ENCODE measurements at places on chromosomes 5 and 9.
A peak's percentile ranks its signal among the peaks of the same experiment; 100 is the strongest.

- no peak for DNase-seq
Observed at GRCh38 chr9:127634698-127635097, 22.6 kb downstream of the STXBP1 start.

DNA sequence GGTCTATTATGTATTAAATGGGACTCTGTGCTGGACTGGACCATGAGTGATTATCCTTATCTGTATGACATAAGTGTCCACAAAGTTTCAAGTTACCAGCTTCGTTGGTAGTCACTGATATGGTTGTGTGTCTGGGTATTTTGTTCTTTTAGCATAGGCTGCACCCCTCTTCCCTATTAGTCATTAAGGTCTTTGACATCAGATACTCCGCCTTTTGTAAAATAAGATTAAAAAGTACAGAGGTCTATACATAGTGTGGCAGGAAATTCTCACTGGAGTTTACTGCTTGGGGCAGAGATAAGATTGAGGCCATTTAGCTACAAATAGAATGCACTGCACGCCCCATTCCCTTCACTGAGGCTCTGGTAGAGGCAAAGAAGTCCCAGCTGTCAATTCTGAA is 99.4 kb downstream of the TMEM215 start:
- no peak for DNase-seq

DNA sequence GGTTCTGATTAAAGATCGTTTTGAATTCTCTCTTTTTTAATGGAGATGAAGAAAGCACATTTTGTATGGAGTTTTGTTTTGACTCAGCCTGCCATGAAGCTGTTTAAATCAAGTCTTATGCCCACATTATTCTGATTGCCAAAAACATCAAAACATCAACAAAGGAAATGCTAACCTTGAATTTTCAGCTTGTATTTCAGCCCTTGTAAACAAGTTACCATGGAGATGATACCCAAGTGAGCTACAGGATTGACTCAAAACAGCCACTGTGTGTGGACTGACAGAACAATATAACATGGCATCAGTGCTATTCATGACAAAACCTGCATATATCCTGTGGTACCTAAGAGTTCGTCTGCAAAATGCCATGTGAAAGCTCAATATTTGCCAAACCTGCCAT is 1581.0 kb downstream of the MAT2B start:
- no peak for DNase-seq

- no peak for DNase-seq
Observed at GRCh38 chr5:95564450-95564849, 9.5 kb downstream of the ARSK start.

DNA sequence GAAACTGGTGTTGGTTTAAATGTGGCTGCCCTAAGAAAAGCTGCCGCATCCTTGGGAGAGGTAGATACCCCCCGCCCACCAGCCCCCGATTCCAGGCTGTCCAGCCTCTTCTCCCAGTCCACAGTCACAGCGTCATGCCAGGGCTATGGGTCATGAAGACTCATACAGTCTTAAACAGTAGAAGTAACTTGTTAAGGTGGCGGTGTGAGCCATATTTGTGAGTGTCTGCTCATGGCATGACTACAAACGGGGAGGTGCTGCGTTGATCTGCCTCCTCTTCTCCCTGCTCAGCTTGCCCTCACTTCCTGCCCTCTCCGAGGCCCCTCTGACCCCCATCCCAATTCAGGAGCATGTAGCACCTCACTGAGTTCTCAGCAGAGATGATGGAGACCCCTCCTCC is 20.8 kb downstream of the FGD3 start:
- DNase-seq: no peak

- no peak for DNase-seq
Observed at GRCh38 chr5:57113481-57113880, 60.4 kb upstream of the GPBP1 start.

DNA sequence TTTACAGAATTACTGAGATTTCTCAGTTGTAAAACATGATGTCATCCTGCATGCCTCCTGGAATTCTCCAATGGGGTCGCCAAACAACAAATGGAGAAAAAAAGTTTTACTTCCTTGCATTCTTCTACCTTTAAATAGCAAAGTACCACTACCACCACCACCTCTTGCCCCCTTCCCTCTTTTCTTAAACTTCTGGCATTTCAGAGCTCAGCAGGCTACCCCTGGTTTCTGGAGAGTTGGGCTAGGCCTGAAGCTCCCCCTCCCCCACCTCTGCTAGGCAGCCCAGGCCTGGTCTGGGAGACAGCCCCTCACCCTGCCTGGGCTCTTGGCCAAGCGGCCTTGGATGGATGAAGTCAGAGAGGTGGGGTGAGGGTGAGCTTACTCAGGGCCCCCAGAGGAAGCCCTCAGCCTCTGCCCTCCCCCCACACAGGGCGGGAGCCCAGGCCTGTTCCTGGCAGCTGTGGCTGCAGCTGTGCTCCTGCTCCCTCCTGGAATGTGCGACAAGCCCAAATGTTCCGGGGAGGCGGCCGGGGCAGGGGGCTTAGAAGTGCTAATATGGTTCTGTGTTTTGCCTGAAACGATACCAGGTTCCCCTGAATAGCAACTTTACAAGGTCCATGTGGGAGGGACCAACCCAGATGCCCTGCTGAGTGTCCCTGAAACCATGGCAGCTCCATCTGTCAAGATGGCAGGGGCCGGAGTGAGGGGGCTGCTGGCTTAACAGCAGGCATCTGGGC is 6.0 kb upstream of the CCIN start:
- DNase-seq: peak; percentile 70

DNA sequence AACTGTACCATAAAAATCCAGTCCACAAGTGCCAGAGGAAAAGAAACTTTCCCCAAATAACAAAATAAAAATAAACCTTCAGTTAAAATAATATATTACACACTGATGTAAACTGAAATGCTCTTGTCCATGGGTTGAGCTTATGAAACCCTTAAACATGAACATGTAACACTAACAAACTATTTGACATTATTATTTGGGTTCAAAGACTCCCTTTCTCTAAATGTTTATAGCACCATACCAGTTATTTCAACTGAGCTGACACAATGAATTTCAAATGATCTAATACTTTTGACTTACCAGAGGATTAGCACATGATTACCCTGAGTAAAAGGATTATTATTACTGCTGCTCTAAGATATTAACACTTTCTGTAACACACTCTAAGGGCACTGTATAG is 251.1 kb downstream of the BNC2 start:
- DNase-seq: no peak

DNA sequence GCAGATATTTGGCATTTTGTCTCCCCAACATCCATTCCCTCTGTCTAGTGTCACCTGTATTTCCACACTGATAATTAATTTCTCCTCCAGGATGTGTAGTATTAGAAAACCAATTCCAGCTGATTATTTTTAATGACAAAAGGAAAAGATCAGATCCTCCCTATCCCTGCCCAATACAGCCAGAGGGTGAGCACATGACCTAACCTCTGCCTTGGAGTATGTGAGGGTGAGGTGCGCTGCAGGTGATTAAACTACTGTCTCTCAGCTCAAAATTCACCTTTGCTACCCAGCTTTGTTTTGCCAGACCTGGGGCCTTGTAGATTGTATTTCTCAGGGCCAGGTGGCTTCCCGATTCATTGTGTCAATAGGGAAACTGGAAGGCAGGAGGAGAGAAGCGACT is 402.1 kb downstream of the PRELID2 start:
- DNase-seq: no peak

GRCh38 chr9:87324613-87325194 is 173.0 kb upstream of the DAPK1 start:
- peak; percentile 5 for DNase-seq

- DNase-seq: no peak
Observed at GRCh38 chr9:137317718-137318511, 15.8 kb upstream of the NRARP start.

DNA sequence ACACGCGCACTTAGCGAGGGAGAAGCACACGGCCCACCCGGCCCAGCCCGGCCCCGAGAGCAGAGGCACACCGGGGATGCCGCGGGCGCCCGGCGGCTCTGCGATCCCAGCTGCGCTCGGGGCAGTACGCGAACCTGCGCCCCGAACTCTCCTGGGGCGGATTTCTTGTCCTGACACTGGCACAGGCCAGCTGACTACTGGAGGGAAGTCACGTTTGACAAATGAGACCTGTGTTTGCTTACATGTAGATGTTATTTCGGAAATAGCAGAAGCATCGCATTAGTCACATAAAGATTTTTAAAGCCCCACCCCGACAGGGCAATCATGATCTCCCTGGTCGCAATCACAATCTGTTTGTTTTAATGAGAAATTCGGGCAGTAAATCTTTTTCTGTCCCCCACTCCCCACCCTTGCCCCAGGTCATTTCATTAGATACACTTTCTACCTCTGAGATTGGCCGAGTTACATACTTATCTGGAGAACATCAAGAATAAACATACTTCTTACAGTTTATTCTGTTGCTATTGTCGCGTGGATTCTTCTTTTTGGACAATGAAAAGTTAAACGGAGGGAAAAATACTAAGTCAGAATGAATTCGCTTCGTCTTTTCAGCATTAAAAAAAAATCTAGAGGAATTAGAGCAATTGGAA is 518.9 kb downstream of the CTNND2 start:
- no peak for DNase-seq

GRCh38 chr5:107542831-107543231 is 127.9 kb downstream of the EFNA5 start:
- DNase-seq: no peak

DNA sequence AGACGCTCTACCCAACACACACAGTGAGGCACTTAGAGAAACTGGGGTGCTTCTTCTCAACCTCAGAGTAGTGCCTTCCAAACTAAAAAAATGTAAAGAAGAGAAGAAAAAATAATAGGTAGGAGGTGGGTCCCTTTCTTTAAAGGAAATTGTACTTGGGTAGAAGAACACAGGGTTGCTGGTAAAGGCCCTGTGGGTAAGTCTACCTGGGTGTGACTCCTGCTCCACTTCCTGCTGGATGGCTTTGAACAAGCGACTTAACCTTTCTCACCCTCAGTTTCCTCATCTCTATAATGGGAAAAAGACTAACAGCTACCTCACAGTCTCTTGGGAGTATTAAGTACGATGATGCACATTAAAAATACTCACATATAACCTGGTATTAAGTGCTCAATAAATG is 32.1 kb upstream of the GLRA1 start:
- DNase-seq: no peak

DNA sequence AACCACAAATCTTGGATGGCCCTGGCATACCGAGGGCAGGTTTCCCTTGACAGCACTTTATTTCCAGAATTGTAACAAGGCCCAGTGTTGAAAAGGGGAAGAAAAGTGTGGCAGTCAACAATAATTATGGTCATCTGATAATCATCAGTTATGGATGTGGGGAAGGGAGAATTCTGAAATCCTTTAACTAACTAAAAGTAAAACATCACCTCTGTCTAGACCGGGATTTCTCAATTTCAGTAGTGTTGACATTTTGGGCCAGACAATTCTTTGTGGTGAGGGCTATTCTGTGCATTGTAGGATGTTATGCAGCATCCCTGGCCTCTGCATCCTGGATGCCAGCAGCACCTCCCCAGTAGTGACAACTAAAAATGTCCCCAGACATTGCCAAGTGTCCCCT is 140.4 kb downstream of the PSAT1 start:
- DNase-seq: no peak

DNA sequence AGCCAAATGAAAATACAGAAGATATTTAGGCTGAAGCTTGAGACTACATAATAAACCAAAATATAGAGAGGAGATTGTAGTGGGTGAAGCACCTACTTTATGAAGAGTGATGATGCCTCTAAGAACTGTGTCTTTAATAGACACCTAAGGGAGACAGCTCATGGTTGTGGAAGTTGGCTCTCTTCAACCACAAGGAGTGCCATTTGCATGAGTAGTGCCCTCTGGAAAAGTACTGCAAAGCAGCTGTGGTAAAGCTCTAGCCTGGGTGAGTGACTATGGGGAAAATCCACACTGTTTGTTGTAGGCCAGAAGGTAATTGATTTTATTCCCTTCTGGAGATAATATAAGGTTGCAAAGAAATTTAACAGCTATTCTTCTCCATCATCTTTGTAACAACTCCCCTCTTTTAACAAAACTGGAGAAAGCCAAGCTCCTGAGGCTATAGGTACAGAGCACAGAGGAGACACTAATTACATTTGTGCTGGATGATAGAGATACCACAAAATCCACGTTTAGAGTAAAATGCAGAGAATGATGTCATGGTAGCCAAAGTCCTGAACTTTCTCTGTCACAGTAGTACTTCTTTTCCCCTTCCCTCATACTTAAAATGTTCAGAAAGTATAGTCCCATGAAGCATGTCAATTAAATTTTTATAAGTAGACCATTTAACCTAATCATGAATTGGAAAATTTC is 122.8 kb downstream of the STARD4 start:
- no peak for DNase-seq

DNA sequence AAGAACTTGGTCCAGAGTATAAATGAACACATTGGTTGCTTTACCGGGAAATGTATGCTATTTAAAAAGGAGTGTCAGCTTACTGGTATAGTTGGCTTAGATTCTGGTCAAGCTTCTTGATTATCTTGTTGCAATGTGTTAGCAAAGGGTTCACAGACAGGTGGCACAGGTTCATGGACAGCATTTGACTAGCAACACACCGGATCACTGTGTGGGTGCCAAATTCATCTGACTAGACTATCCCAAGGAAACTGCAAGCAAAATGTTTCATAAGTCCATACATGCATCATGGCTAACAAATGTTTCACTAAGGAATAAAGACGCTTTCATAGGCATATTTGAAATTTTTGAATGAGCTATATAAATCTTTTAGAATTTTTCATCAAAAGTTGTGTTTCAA is 274.1 kb downstream of the PLK2 start:
- no peak for DNase-seq
